ENCODE measurements at places on chromosomes 13 and 19.

GRCh38 chr13:19984430-19985218 is 26.1 kb downstream of the ZMYM2 start:
- peak; percentile 3 for DNase-seq

GRCh38 chr19:12093777-12094176 is 29.2 kb downstream of the ZNF844 start:
- DNase-seq, result no peak

DNA sequence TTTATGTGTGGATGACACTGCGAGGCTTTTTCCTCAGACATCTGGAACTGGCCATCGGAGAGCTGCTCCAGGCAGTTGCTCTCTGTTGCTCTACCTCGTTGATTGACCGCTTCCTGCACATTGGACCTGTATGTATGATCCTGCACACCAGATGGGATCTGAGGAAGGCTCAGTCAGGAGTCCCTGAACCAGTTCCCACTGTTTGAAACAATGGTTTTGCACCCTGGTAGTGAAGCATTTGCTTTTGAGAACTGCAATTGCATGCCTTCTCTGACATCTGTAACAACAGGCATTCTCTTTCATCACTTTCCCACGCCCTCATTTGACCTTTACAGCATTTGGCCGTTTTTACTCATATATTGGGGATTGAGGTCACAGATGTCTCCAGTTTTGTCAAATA is 61.1 kb upstream of the NPAS1 start:
- DNase-seq, result no peak

GRCh38 chr19:17370026-17370587 is 7.0 kb downstream of the PLVAP start:
- DNase-seq, result no peak

- no peak for DNase-seq
Observed at GRCh38 chr19:54162241-54162805, 2.8 kb upstream of the LENG1 start.

DNA sequence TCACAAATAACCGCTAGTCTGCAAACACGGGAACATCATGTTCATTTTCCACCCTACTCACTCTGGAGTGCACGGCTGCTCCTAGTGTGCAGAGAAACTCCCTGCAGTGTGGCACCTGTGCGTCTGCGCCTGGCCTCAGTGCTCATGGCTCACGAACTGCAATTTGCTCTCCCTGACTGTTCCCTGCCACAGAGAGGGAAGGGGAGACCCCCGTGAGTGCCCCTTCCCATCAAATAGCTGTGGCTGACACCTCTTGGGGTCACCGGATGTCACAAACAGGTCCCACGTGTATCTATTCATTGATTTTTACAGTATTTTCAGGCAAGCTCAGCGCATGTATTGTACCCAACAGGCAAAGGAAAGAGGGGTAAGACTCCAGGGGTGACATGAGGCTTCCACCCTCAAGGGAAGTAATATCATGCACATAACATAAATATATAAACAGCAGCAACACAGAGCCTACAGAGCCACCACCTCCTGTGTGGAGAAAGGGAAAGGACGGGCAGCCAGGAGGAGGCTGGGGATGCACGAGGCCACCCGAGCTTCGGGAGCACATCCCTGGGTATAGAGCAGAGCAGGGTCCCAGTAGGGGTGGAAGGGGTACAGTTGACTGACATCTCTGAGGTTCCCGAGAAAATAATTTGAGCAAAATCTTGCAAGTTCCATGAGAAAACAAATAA is 140.3 kb upstream of the SOX1 start:
- DNase-seq, result no peak

DNA sequence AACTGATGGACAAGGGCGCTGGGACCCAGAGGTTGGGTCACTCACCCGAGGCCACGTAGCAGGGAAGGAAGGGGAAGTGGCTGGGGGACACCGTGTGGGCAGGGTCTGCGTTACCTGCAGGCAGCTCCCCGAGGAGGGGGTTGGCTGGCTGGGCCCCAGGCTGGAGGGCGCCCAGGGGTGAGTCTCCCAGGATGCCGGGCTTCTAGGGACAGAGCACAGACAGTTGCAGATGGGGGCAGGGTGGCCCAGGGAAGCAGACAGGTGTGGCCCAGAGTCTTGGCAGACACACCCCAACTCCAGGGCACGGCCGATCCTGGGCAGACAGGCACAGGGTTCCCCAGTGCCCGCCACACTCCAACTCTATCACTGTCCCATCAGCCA is 5.6 kb upstream of the FDX2 start:
- no peak for DNase-seq

- no peak for DNase-seq
Observed at GRCh38 chr19:45821103-45821521, 6.0 kb upstream of the RSPH6A start.

DNA sequence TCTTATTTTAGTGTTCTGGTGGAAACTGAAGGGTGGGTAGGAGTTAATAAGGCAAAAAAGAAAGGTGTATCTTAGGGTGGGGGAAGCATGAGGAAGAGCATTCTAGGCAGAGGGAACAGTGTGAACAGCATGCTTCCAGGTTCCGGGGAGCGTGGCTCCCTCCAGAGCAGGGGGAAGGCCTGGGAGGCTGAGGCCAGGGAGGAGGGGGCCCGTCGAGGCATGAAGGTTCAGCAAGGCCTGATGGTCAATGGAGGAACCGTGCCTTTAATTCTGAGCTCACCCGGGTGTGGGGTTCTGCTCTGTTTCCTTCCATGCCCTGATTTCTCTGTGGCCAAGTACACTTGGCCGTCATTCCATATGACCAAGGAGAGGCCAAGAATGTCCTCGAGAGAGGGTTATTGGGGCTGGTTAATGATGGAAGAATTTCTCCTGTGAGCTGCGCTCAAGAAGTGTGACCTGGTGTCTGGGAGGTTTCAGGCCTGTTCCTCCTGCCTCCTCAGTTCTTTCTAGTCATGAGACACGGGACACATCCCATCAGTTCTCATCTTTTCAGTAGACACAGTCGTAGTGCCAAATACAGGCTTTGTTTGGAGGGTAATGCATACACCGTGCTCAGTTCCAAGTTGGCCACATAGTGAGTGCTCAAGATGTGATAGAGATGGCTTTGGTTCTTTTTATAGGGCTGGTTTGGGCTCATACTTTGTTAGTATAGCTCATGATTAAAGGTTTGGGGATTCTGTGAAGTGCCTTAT is 73.6 kb downstream of the SIPA1L3 start:
- DNase-seq, result no peak

GRCh38 chr13:23391752-23392151 is 41.8 kb downstream of the SACS start:
- DNase-seq, result peak; percentile 33
